ENCODE measurements at places on chromosomes 11 and 22.

- DNase-seq: no peak
These were observed 126.5 kb downstream of the CASP12 start for GRCh38 chr11:104771763-104772162.

DNA sequence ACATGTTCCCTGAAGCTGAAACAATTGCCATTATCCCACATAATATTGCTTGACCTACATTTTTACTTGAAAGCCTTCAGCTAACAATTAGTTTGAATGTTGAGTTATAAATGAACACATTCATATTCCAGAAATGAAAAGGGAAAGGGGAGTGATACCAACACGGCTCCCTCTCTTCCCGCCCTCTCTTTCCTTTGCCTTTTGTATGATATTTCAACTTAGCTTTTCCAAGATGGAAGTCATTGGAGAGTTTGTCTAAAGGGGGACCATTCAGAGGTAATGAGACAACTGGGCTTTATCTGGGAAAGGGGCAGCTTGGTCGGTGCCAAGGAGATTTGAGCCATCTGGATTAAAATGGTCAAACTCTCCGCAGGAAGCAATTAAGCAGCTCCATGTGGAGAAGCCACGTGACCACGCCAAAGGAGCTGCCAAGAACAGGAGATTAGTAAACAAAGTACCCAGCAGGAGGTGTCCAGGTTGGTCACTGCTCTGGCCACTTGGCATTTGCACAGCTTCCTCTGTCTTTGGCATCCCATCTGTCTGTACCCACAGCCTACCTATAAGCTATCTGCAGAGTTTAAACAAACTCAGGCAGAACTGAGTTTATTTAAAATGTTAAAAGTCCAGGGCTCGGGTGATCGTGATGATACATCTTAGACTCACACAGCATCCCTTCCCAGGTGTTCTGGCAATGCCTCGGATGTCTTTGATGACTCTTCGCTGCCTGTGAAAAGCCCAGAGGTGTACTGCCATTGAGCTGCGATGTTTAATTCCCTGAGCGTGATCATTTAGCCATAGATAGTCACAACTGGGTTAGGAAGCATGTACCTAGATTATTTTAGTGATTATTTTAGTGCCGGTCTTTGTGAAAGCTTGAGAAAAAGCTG is 735.9 kb downstream of the NTM start:
- DNase-seq: no peak

DNA sequence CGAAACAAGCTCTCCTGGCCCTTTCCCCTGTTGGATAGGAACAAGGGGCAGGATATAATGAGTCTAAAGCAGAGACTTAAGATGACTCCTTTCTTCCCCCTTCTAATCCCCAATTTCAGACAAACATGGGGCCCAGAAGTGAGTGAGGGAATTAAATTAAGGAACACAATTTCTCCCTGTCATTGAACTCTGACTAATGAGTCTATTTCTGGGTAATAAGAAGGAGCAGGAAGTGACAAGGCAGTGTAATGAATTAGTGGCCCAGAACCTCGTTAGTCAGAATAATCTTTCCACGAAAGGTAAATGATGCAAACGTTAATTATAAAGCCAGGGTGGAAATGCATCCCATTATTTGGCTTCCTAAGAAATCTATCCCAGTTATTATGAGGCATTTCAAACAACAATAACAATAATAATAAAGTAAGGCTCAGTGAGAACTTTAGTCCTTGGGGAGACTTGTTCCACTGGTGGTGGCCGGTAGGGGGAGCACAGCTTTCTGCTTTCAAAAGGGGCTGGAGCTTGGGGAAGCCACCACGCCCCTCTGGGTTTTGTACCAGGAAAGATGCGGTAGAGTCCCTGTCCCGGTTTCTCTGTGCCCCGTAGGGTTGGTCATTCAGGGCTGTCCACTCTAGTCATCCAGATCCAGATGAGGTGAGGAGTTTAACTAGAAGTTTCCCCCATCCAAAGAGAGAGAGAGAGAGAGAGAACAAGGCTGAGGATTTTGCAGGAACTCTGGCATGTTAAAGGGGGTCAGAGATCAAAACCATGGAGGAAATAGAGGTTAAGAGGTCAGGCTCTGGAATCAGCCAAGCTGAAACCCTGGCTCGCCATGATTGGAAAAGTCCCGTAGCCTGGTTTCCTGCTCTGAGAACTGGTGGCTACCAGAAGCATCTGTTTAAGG is 298.3 kb downstream of the NTM start:
- DNase-seq: no peak

GRCh38 chr11:128523641-128524040 is 63.7 kb downstream of the ETS1 start:
- no peak for DNase-seq

DNA sequence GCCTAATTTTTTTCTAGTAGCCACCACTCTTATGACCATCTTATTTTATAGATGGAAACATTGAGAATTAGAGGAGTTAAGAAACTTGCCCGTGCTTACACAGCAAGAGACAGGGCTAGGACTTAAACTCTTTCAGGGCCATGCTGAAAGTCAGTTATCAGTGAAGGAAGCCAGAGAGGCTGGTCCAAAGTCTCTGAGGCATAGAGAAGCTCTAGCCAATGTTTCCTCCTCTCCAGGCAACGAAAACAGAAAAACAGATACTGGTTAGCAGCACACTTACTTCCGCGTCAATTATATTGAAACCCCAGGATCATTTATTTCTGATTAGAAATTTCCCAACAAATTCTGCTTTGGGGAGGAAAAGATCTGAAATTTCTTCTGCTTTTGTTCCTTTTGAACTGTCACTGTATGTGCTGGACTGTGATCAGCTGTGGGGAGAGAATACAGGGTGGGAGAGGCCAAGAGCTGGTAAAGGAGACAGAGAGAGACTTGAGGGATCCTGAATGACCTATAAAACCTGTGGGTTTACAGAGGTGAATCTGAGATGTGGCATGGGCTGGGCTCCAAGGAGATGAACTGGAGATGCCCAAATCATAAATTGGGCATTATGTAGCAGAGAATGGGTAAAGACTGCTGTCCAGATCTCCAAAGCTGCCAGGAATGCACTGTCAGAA is 37.5 kb upstream of the CAPRIN1 start:
- no peak for DNase-seq

DNA sequence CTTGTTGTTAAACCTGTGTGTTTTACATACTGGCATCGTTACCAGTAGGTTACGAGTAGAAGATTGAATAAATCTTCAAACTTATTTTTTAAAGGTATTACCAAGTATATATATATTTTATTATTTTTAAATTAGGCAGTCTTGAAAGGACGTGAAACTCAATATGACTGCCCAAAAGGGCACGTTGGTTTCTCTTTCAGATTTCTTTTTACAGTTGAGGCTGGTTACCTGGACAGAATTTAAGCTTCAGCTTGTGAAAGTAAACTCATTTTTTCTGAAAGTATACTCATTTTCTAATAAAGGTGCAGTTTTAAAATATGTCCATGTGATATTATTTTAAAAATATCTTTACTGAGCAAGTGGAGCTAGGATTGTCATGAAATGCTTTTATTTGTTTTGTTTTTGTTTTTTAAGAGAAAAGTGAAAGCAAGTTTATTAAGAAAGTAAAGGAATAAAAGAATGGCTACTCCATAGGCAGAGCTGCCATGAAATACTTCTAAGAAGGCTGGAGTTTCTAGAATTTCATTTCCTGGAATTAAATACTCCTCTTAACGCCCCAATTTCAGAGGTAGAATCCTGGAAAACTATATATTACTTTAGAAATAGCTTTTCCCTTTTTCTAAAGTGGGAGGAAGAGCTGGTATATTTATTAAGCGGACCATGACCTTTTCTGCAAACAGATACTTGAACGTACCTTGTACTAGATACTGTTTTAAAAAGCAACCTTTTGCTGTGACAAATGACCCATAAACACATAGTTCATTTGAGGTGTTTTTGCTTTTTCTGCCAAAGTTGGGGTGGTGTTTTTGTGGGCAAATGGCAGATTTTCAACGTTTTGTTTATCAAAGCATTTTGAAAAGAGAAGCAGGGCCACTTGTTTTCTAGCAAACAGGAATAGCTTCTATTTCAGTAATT is 1.9 kb downstream of the FBXO7 start:
- DNase-seq: no peak

- DNase-seq: no peak
These were observed 21.9 kb downstream of the IGHMBP2 start for GRCh38 chr11:68925611-68926010.

Measured in GDM1 (cell line).